ENCODE measurements at places on chromosomes 6 and 20. TPM values are rescaled to one million over a fixed set of nuclear protein-coding genes. Genes with fewer than 3 reads are reported as not detected.

The MAFB gene
- total RNA-seq = 38.6 TPM

The GGTLC1 gene
- not detected for total RNA-seq

The TUBB2B gene
- total RNA-seq = 39.4 TPM

The OVOL2 gene
- total RNA-seq = not detected

The COQ3 gene
- total RNA-seq = 5.3 TPM

The VSTM2L gene
- 1.6 TPM for total RNA-seq

The HLA-DPA1 gene
- 141 TPM for total RNA-seq

The ZSCAN23 gene
- 6.5 TPM for total RNA-seq

The DTNBP1 gene
- total RNA-seq = 25.3 TPM

The MUC21 gene
- 0.18 TPM for total RNA-seq

The MYMX gene
- 2.1 TPM for total RNA-seq

Data from sciatic nerve (tissue), 2 donors.